ENCODE measurements at places on chromosomes 5 and 9.

GRCh38 chr9:97510797-97511654 is 9.6 kb downstream of the TMOD1 start:
- DNase-seq, result no peak

DNA sequence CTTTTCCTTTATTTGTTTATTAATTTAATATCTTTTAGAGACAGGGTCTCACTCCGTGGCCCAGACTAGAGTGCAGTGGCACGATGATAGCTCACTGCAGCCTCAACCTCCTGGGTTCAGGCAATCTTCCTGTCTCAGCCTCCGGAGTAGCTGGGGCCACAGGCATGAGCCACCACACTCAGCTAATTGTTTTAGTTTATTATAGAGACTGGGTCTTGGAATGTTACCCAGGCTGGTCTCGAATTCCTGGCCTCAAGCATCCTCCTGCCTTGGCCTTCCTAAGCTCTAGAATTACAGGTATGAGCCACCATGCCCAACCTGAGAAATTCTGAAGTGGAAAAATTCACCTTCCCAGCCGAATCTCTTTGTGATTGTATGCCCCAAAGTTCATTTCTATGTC is 139.4 kb upstream of the SLC12A2 start:
- DNase-seq, result no peak

GRCh38 chr9:11992866-11993265 is 700.3 kb upstream of the TYRP1 start:
- no peak for DNase-seq

- no peak for DNase-seq
Observed at GRCh38 chr5:150352244-150353031, 5.1 kb upstream of the TCOF1 start.

- peak; percentile 42 for DNase-seq
Observed at GRCh38 chr9:92754091-92754745, 10.4 kb downstream of the BICD2 start.

DNA sequence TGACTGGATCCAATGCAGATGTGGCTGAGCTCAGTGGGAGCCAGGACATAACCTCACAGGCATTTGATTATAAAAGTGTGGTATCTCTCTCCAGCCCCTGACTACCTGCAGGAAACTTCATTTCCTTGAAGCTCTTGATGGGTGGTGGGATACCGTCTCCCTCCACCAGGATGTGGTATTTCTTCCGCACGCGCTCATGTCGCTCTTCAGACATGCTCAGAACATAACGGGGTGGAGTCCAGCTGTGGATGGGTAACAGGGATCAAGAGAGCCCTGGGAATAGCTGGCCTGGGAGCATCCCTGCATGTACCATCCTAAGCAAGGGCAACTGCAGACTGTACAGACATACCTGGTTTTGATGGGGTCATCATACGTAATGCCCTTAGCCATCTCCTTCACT is 1.2 kb downstream of the DDX41 start:
- DNase-seq, result no peak

- no peak for DNase-seq
Observed at GRCh38 chr5:60243713-60244112, 350.2 kb upstream of the PDE4D start.

GRCh38 chr5:76542887-76543690 is 80.1 kb downstream of the F2RL2 start:
- no peak for DNase-seq

GRCh38 chr5:131042021-131042789 is 122.9 kb downstream of the HINT1 start:
- no peak for DNase-seq

DNA sequence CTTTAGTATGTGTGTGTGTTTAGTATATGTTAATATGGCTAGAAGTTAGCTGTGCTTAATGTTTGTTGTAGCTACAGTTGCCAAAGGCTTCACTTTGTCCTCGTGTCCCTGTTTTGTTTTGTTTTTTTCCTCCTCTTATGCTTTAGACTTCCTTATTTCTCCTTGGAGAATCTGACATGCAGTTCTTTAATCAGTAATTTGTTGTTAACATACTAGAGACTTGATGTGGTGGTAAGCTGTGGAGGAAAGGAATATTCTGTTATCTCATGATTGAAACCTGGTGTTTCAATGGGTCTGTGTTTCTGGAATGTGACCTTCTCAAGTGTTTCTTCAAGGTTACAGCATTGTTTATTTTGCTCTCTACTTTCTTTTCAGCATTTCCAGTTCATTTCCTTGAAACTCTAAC is 515.6 kb upstream of the ST8SIA4 start:
- DNase-seq, result no peak

GRCh38 chr5:124289641-124290311 is 456.7 kb downstream of the ZNF608 start:
- no peak for DNase-seq

- no peak for DNase-seq
Observed at GRCh38 chr5:21826884-21827283, 1026.3 kb downstream of the CDH12 start.

GRCh38 chr9:112180387-112180881 is 5.3 kb upstream of the SUSD1 start:
- no peak for DNase-seq

- no peak for DNase-seq
Observed at GRCh38 chr5:55427157-55427556, 107.6 kb downstream of the PLPP1 start.

DNA sequence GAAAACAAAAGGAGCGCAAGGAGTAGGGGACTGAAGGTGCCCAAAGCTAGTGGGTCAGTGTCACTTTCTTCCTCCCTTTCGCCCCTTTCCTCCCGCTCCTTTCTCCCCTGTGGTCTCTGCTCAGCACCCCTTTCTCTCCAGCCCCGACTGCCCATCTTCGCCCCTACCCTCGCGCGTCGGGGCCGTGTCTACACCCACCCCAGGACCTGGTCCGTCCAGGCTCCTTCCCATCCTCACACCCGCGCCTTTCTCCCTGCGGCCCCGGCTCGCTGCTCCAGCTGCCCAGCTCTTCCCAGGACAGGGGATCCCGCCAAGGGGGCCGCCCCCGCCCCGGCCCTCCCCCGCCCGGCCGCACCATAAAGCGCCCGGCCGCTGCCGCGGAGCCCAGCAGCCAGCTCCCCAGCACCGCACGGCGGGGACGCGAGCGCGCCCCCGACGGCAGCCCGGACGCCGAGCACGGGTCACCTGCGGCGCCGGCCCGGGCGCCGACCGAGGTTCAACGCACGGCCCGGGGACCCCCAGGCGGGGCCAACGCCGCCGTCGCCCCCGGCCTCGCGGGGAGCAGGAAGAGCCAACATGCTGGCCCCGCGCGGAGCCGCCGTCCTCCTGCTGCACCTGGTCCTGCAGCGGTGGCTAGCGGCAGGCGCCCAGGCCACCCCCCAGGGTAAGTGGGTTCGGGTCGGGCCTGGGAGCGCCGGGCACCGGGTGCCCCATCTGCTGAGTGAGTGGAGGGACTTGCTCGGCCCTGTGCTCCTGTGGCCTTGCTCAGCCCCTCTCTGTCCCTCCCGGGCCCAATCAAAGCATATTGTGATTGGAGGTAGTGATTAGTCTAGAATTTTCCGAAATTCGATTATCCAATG is at the start of gene THBS4:
THBS4 (plus strand) TSS at position 387 of the 860 bp plus-strand sequence; CDS start at position 577, 190 bp downstream.
- no peak for DNase-seq

- DNase-seq, result no peak
Observed at GRCh38 chr9:251398-251797, 36.7 kb downstream of the DOCK8 start.

DNA sequence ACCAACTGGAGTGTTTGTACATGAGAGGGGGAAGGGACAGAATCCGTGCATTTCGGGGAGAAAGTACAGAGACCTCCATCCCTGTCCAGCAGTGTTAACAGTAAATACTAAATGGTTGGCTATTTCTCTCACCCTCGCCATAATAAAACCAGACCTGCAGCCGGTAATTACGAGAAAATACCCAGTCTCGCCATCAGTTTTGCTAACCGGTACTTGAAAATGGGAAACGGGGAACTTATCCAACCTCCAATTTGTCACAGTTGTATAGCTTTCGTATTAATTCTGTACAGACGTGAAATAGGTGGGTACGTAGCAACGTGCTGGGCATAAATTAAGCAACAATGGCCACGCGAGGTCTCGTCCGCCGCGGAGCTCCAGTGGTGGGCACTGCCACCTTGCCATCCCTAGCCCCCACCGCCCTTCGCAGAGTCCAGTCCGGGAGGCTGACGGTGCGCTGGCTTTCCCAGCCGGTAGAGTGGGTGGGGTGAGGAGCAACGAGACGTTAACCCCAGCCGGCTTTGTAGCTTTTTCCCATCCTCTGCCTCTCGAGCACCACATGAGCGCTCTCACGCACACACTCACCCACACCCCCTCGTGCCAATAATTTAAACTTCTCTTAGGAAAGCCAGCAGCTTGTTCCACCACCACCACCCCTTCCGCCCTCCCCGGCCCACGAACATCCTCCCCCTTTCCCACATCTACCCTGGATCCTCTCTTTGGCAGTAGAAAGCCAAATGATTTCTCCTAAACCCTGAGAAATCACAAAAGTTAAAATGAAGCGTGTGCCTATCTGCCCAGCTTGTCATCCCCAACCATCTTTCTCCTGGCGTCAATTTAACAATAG is 1.8 kb downstream of the ELAVL2 start:
- DNase-seq, result no peak

GRCh38 chr9:24479361-24480059 is 66.2 kb downstream of the IZUMO3 start:
- no peak for DNase-seq

- no peak for DNase-seq
Observed at GRCh38 chr5:59380350-59380951, 513.1 kb downstream of the PDE4D start.

GRCh38 chr5:160315968-160316367 is 3.6 kb upstream of the CCNJL start:
- no peak for DNase-seq

DNA sequence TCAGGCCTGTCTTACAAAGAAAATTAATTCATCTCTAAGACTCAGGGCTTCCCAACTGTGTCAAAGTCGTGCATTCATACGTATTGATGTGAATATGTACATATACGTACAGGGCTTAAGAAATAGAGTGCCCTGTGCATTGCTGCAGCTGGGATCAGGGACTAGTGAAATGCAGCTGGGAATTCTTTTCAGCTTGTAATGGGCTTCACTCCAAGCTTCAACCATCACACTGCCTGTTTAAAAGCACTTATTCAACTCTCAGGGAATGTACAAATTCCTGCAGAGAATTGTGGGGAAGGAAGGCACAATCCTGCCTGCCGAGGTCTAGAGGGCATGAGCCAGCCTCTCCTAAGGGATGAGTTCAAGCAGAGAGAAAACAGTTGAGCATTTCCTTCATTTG is 59.6 kb upstream of the MAN2A1 start:
- DNase-seq, result no peak

- DNase-seq, result no peak
Observed at GRCh38 chr9:9170439-9171134, 1371.0 kb upstream of the DMAC1 start.

DNA sequence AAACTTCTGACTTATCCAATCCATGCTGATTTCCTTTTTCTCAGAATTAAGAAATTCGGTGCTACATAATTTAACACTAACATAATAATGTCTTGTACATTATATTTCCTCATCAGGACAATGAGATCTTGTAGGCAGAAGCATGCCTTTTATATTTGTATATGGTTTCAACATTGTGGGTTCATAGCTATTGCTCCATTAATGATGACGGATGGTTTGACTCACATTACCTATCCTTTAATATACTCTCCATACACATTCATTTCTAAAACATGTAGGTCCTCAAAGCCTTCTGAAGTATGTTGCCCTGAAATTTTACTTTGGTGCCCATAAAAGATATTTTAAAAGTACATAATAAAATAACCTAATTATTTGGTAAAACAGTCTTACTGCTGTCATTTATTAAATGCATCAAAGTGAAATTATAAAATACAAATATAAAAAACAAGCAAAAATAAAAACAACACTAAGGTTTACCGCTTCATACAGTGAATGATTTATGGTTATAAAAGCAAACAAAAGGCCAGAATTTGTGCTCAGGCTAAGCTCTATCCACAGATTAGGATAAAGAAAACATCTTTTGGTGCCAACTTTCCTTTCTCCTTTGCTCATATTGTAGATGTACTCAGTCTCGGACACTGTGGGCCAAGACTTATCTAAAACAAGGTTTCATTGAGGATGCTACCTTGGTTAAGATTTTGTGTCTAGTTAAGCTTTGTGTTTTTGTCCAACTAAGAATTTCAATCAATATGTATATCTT is 61.2 kb upstream of the GCNT4 start:
- DNase-seq, result no peak

DNA sequence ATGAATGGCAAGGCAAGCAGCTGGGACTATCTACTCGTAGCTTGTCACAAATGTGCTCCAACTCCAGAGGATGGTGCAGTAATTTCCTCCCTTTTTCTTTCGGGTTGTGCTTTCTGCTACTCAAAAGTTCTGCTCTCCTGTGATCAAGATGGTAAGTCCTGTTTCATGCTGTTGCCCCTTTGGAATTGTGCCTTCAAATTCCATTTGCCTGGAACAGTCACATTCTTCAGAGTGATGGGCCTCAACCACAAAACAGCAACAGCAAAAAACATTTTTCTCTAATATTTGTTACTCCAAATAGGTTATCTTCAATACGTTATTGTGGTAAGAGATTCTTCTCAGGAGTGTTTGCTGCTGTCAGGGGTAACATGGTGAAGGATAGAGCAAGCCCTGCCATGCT is 209.3 kb downstream of the PALM2AKAP2 start:
- no peak for DNase-seq

GRCh38 chr9:35606138-35606504 is 1.1 kb downstream of the TESK1 start:
- no peak for DNase-seq

DNA sequence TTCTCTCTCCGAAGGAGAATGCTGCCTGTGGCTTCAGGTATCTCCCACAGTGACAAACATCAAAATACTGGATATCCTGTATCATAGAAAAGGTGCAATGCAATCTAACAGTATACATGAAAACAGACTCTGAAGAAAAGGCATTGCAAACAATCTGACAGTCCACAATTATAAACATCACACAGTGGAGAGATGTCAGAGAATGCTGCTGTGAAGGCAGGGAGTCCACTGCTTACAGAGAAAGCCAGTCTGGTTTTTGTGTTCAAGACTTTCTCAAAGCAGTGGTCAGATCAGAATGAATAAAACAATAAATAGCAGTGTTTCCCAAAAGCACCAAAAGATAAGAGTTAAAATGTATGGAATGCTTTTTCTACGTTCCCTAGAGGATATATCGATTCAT is 28.7 kb downstream of the TTC23L start:
- no peak for DNase-seq

GRCh38 chr5:44539602-44539919 is 150.3 kb upstream of the FGF10 start:
- DNase-seq, result no peak

DNA sequence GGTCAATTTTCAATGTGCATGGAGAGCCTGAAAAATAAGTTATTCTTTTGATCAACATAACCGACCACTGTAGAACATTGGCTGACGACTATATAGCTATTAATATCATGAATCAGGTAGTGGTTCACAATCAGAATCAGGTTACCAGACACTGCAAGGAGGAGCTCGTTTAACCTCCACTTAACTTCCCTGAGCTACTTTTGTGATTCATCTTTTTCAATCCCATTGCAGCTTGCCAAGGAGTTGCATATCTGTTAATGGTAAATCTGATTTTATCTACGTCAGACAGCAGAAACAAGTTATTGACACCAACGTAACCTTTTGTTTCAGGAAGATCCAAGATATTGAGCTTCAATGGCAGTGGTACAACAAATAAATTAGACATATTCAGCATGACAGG is 2263.8 kb upstream of the ACO1 start:
- DNase-seq, result no peak

GRCh38 chr9:30235564-30235963 is 2148.9 kb upstream of the ACO1 start:
- no peak for DNase-seq

- DNase-seq, result no peak
Observed at GRCh38 chr5:109484597-109484996, 74.8 kb upstream of the PJA2 start.
